EL (cell line): ENCODE measurements at places on chromosomes 7 and 10.

DNA sequence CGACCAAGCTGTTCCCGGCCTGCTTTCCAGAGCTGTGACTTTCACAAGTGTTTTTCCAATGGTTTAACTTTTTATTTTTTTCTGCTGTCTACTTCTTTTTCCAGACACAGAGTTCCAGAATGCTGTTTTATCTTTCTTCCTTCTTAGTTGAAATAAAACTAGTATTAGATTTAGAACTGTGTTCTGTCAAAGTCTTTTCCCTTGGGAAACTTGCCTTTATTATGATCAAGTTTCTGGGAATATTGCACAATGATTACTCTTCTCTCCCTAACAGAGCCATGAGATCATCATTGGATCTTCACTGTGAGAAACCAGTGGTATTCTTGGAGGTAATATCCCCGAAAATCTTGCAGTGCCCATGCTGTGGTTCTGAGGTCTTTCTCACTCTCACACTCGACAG lies 104.9 kb upstream of the KCND2 start:
- DNase-seq, result no peak

DNA sequence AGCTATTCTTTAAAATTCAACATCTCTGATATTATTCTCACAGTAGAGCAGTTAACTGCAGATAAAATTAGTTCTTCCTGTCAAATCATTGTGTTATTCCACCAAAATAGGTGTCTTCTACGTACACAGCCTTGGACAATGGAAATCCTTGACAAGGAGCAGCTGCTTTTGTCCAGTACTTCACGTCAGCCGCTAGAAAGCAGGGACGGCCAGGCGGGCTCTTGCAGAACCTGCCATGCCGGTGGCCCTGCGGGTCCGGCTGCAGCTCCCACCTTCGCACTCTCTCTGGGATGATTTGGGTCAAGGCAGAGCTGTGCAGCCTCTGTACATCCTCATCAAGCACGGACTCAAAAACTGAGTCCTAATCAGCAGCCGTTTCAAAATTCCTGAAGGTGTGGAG lies 2.2 kb upstream of the FOXI2 start:
- no peak for DNase-seq

DNA sequence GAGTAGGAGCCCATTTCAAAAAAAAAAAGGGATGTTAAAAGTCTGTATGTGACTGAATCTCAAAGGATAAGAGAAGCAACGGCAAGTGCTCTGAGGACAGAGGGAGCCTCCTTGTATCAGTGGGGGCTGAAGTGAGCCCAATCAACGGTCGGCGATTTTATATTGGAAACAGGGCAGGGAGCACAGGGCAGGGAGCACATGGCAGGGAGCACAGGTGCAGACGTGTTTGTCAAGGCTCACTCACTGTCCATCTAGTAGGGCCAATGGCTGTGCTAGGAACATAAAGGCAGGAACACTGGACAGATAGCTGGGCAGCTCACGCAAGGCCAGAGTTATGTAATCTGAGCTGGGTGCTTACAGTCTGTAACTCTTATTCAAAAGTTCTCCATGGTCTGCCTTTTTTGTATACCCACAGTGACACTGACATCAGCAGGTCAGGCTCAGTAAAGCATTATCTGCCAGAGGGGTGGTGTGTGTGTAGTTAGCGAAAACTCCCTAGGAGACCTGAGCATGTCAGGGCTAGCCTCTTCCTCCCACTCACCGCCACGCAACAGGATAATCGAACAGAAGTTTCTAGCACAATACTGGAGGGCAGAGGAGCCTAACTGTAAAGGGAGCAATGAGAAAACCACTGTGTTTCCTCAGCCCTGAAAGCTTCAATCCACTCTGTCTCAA lies 15.4 kb downstream of the AKR1B1 start:
- DNase-seq, result no peak

DNA sequence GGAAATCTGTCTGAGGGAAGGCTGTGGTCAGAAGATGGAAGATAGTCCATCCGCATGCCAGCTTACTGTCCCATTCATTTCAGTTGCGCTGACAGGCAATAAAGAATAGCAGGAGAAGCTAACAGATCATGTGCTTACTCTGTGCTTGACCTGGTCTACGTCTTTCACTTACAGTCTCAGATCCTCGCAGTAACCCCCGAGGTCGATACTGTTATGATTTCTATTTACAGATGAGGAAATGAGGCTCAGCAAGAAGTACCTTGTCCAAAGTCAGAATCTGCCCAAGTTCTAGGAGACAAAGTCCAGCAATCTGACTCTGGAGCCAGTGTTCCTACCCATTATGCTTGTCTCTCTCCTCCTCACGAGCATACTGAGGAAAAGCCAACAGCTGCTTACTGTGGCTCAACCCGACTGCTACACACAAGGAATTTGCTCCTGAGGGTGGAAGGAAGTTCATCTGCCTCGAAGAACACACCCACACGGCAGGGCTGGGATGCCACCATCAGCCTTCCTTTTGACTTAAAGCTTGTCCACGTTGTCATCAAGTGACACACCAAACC lies 74.2 kb downstream of the MINPP1 start:
- DNase-seq, result peak; percentile 43

DNA sequence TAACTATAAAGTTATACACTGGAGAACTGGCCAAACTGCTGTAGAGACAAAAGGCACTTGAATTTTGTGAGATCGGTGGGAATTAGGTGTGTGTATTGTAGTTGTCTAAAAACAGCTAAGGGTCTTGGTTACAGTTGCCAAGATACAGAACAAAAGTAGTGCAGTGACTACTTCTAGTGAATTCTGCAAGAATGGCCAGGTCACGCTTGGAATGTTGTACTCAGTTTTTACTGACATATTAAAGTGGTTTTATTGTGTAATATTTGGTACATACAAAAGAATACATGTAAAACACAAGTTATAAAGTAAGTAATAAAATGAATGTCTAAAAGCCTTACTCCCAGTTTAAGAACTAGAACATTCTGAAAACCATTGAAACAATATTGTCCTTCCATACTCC lies 42.4 kb downstream of the PRPF18 start:
- no peak for DNase-seq

DNA sequence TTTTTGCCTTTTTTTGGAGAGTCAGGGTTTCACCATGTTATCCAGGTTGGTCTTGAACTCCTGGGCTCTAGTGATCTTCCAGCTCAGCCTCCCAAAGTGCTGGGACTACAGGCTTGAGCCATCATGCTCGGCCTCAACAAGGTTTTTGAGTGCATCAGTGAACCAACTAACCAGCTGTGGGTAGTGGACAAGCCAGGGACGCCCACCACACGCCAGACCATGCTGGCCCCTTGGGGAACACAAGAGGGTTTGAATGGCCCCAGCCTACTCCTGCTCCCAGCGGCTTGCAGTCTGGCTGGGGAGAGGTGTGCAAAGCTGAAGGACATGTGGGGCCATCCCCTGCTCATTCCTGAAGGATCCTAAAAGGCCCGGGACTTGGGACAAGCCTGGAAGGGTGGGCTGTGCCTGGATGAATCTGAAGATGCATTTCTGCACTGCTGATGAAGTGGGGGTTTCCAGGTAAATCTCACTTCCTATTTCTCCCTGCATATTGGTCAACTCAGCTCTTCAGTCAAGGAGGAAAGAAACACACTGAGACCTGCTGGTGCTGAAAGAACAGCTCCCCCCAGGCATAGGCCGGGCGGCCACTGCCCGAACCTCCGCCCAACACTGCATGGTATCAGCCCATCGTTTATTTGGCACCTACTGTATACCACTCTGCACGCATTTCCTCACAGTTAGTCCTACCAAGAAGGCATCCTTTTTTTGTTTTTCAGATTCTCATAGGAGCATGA lies 6.9 kb downstream of the MMD2 start:
- DNase-seq, result no peak

DNA sequence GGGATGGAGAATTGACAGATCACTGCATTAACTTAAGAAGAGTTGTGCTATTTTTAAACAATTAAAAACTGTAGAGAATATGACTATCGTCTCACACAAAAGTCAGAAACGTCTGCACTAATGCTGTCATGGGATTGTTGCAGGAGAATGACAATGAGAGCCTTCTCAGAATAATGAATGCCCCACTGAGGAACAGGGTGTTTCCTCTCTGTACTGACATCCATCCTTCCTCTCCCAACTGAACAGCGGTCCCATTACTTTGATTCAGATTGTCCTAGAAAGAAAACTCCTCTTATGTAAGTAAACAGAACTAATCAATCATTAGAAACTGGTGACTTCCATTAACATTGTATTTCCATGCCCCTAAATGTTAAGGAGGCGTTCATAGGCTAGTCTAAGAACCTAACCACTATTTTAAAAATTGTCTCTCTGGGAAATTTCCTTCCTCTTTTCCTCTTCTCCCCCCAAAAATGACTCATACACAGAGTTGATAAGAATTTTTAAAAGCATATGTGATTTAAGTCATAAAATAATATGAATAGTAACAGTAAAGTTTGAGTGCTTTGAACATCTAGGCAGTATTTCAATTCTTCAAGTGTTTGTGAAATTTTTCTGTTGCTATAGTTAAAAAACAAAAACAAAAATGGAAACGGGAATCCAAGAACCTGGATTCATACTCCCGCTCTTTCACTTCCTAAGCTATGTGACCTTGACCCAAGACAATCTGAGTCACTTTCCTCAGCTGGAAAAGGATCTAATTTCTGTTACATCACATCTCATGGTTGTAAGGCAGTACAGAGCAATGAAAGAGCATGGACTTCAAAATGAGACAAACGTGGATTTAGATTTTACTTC lies 12.7 kb upstream of the MACC1 start:
- DNase-seq, result peak; percentile 84

DNA sequence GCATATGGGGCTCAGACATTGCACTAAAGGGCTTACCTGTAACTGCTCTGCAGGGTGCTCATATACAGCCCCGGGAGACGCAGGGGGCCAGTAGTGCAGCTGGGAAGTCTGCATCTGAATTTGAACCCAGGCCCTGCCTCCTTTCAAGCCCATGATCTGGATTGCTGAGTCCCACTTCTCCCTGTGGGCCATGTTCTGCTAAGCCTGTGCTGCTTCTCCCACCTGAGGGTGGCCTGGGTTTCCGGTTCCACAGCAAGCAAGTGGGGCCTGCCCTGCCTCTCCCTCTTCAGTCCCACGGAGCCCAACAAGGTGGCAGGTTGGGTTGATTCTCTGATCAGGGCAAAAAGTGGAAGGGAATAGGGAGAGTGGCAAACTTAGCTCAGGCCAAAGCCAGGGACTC lies 56.6 kb upstream of the GDF10 start:
- DNase-seq, result no peak

DNA sequence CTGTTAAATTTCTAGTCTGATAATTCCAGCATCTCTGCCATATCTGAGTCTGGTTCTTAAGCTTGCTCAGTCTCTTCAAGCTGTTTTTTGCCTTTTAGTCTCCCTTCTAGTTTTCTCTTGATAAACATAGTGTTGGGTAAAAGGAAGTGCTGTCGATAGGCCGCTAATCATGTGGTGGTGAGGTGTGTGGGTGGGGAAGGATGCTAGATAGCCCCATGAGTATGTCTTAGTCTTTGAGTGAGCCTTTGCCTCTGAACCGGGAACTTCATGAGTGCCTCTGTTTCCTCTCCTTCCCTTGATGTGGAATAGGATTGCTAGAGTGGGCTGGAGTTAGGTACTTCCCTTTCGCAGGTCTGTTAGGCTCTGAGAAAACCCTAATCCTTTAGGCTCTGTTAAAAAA lies 441.8 kb downstream of the INHBA start:
- no peak for DNase-seq

DNA sequence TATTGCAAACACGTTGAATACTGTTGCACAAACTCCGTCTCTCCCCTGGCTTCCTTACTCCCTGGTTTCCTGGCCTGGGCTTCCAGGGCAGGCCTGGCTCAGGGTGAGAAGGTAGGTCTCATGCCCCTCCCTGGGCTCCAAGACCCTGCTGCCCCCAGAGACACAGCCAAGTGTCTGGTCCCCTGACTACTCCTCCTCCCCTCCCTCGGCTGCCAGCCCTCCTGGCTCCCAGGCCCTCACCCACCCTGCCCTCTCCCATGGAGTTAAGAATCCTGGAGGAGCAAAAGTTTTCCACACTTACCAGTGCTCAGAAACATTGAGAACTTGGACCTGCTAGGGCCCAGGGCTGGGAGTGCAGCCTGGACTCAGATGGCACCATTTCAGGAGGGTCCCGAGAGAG lies 47.2 kb upstream of the RABGEF1 start:
- DNase-seq, result no peak

GRCh38 chr10:29908962-29909361 lies 150.4 kb downstream of the JCAD start:
- DNase-seq, result no peak

DNA sequence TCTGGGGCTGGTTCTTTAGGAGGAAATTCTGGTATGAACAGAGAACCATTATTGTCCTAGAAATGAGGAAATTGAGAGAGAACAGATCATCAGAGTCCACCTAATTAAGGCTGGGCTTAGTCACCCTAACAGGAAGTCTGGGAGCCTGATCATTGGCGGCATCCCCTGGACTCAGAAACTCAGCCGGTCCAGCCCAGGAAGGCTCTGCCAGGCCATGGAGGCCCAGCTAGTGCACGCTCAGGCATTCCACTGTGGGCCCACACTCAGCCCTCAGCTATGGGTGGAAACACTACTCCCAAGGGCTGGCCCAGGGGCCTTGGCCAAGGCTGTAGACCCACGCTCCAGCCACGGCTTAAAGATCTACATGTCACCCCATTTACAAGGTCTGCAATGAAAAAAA lies 109.2 kb downstream of the PTPN20 start:
- DNase-seq, result peak; percentile 53

GRCh38 chr7:47689558-47689957 lies 107.6 kb upstream of the TNS3 start:
- no peak for DNase-seq

GRCh38 chr7:137934176-137934826 lies 67.6 kb downstream of the CREB3L2 start:
- no peak for DNase-seq

DNA sequence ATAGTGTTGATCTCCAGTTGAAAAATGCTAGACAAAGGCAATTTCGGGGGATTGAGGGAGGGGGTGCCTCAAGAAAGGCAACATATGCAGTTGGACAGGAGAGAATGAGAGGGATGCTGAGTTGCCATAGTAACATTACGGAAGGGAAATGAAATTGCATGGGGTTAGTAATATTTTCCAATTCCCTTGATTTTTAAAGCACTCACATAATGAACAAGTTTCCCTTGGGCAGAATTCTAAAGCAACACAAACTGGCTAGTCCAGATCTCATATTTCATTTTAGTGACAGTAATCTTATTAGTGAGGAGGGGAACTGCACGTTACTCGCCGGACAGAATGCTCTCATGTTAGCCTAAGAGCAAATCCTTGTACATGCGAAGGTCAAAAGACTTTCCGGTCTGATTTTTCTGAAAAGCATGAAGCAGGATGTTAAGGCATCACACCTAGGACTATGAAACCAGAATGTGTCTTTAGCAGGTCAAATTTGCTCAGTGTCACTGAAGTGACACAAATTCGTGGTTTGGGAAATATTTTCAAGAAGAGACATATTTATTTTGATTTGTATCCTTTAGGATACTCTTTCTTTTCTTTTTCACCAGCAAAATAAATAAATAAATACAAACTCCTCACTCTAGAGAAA lies 165.5 kb downstream of the ANK3 start:
- DNase-seq, result no peak

GRCh38 chr10:74669210-74669609 lies 157.2 kb upstream of the KAT6B start:
- DNase-seq, result no peak

DNA sequence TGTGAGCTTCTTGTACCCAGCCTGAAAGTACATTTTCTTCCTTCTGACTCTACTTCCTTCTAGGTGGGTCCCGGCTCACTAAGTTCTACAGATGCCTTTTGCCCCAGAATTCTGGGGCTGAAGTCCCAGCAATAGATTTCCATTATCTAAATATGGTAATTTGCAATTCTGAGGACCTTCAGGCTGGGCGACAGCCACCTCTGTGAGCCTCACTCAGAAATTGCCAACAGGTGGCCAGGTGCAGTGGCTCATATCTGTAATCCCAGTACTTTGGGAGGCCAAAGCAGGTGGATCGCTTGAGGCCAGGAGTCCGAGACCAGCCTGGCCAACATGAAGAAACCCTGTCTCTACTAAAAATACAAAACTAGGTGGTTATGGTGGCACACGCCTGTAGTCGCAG lies 23.7 kb downstream of the CREM start:
- no peak for DNase-seq
